CD8-positive, alpha-beta T cell (primary cell): ENCODE measurements at places on chromosomes 11 and 22.

DNA sequence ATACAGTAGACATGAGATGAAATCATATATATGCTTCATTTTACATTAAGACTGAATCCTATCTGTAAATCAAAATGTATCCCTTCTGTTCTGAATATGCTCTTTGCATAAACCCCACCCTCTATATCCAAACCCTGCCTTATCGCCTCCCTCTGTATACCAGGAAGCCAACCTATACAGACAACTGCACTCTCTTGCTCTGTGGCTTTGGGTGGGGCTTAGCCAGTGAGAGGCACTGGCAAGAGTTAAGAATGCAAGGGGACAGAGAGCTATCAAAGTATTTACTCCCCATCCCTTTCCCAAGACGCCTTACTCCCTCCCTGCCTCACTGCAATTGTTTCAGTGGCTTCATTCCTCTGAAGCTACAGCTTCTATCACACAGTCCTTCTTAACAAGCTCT, 309.8 kb downstream of the TTC28 start:
- DNase-seq = no peak

GRCh38 chr11:45079943-45080719, 66.3 kb upstream of the PRDM11 start:
- peak; percentile 52 for DNase-seq

- DNase-seq = no peak
These were observed 79.5 kb upstream of the SPON1 start for GRCh38 chr11:13883042-13883441.

DNA sequence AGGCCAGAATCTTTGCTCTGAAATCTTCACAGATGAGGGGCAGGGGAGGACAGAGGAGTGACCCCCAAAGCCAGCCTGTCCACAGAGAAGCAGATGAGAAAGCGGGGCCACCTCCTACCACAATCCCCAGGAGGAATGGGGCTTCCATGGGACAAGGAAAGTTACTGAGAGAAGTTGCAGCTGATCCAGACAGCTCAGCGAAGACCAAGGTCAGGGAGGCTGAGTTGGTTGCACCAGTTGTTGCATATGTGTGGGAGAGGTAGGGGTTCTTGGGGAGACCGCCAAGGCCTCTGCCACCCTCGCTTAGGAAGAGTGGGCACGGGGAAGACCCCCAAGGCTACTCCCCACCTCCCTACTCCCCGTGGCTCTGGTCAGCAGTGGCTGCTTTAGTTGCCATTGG, 81.6 kb upstream of the EIF3D start:
- DNase-seq = no peak

DNA sequence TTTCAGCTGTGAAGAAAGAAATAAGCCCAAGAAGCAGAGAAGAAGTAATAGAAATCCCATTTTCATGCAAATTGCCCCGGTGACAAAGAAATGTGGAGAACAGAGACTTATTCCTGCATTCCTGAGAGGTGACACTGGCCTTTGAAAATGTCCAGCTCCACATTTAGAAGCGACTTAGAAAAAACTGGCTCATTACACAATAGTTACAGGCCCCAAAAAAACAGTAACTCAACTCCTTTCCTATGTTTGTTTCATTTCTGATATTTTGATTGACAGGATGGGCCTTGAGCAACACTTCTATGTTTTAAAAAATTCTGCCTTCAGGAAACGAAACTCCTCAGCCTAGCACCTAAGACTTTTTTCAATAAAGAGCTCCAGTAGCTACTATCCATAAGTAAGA, 726.9 kb upstream of the TENM4 start:
- no peak for DNase-seq

- no peak for DNase-seq
These were observed 539.3 kb downstream of the OPCML start for GRCh38 chr11:132992838-132993631.

- no peak for DNase-seq
These were observed 532.3 kb downstream of the SOX6 start for GRCh38 chr11:15824060-15824459.

DNA sequence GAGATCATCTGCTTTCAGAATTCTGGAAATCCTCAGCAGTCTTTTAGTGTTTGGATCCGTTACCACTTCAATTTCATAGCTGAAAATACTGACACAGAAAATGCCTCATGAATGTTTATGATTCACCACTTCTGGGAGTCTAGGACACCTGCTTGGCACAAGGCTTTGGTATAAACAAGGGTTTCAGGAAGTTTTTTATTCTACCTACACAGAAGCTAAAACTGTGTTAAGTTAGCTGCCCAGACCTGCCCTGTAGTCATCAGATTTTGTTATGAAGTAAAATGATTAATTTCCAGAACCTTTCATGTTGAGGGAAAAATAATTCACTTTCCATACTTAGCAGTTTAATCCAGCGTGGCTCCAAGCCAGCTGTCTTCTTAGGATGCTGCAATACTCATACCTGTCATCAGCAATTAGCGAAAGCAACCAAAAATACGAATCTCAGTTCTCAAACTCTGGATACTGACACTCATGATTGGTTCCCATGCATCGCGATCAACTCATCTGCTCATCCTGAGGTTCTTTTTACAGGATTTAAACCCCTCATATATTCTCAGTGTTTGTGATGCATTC, 458.5 kb upstream of the CCDC90B start:
- no peak for DNase-seq

- DNase-seq = no peak
These were observed 253.7 kb upstream of the CHORDC1 start for GRCh38 chr11:90476442-90477007.

DNA sequence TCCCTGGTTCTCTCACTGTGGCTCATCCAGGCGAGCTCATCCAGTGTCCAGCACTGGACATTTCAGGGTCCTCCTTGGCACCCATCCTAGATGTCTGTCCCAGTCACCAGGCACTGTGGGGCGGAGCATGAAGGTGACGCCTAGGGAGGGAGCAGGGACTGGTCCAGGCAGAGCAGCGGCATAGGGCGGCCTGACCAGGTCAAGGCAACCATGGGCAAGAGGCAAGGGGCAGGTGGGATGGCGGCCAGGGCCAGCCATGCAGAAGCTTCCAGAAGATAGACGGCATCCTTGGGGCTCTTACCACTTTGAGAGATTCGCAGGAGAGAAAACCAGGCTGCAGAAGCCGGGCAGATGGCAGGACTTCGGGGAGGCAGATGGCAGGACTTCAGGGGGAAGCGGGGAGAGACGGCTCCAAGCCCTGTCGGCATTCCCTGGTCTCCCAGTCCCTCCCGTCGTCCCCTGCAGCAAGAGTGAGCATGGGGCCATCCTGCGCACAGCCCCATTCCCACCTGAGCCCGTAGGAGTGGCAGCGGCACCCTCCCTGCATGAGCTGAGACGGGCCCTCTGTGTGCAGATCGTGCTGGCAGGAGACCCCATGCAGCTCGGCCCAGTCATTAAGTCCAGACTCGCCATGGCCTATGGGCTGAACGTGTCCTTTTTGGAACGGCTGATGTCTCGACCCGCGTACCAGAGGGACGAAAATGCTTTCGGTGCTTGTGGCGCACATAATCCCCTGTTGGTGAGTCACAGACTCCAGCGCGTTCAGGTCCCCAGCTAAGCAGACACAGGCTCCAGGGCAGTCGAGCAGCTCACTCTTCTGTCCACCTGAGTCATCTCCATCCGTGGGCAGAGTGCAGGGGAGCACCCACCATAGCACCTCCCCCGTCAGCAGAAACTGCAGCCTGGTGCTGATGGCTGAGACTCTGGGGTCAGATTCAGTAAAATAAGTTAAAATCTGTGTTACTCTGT, 20.1 kb upstream of the PANX2 start:
- no peak for DNase-seq

DNA sequence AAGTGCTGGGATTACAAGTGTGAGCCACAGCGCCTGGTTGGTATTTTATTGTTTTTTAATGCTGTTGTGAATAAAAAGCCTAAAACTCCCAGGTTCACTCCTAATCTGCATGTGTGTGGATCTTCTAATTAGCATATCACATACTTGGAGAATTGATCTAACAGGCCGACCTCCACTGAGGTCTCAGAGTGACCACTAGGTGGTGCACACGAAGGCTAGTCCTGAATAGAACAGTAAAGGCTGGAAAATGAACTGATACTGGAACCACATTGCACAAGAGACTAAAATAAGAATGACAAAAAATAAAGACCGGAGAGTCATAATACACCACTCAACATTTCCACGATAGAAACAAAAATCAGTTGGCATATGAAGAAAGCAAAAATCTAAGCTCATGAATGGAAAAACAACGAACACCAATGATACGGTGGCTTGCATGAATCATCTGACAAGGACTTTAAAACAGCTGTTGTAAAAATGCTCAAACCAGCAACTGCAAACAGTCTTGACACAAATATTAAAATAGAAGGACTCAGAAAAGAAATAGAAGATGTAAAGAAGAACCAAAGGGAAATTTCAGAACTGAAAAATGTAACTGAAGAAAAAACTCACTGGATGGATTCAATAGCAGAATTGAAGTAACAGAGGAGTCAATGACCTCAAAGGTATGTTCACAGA, 19.2 kb downstream of the PIM3 start:
- DNase-seq = no peak

DNA sequence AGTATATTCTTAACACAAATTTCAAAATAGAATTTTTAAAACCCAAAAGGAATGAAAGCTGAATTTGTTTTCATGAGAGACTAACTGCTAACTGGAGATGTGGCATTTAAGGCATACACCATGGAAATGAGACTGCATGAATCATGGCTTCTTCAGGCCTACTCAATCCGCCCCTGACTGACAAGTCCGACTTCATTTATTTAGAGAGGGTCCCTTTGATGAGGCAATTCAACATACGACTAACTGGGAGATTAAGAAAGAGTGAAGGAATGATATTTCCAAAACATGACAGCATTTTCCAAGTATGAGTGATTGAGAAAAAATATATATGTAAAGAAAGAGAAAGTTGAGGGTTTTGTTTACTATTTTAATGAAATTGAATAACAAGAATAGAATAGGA, 720.1 kb downstream of the DLG2 start:
- no peak for DNase-seq

DNA sequence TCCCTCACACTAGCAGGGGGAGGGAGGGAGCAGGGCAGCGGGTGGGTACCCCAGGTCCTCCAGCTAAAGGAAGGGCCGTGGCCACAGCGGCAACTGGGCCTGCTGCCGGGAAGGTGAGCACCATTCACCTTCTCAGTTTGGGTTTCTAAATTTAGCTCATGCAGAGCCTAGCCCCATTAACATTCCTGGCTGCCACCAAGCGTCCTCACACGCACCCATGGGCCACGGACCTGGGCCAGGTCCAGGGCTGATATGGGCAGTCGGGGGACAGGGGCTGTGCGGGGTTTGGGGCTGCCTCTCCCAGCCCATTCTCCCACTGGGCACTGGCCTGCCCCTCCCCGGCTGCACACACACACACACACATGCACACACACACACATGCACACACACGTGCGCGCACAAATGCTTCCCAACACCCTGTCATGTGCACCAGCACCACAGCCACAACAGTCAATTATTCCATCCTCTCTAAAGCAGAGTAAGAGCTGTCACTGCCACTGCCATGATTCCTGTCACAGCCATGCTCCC, 28.7 kb downstream of the SYT7 start:
- DNase-seq = no peak

DNA sequence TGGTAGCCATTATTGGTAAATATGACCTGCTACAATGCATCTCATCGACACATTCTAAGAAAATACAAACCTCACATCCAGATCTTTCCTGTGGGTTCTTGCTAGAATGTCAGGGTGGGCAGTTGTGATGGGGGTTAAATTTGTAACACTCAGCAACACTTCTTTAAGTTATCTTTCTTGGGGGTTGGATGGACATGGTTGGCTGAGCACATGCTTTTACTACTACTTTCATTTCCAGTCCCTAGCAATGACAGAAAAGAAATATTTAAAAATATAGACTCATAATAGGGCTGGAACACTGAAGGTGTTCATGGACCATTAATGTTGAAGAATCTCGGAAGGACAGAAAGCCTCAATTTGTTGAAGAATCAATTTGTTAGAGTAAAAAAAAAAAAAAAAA, 57.6 kb downstream of the APOL3 start:
- DNase-seq = no peak

DNA sequence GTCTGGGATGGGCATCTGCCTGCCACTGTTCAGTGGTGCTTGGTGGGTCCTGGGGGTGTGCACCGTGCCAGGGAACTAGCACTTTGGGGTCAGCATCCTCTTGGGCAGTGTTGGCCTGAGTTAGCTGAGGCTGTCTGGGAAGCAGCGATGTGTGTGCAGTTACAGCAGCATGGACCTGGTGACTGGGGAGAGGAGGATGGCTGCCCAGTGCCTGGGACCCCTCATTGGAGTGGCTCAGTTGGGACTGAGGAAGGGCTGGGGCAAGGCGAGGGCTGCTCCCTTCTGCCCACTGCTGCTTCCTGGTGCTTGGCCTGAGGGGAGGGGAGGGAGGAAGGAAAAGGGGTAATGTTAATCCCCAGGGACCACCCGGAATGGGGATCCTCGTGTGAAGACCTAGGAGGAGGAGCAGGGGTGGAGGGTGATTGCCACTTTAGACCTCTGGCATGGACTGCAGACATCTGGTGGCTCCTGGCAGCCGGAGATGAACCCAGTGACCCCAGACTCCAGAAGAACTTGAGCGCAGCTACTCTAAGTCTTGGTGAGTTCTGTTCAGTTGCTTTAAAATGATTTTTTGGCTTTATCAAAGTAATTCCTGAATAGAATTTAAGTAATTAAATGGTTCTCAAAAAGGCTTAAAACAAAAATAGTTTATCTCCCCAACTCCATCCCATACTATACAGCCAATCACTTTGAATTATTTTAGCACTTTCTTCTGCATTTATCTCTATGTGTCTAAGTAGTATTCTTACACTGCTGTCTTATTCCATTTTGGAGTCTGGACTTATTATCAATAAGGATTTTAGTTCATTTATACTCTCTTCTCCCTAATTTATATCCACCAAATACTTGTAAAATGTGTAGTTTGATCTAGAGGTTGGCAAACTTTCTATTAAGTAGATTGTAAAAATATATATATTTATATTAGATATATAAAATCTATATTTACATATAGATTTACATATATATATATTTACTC, 15.4 kb upstream of the TMEM191C start:
- DNase-seq = no peak

DNA sequence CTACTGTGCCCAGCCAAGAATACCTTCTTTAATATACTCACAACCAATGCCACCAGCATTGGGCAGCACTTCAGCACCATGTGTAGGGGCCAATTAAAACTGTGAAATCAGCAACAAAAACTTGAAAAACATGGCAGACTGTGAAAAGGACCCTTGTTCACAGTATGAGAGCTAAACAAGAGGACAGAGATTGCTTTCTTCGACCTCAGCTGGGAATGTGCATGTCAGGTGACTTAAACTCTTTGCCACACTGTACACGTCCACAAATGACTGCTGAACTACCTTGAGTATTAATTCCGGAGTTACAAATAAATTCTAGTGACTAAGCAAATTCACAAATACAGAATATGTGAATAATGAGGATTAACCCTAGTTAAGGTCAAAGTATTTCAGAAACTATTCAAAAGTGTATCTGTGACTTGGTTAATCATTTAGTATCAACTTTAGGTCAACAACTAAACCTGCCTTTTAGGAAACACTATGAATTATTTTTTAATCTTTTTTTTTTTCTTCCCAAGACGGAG, 33.0 kb downstream of the DDX6 start:
- DNase-seq = no peak

- no peak for DNase-seq
These were observed 67.5 kb downstream of the NFAM1 start for GRCh38 chr22:42364604-42365110.

- DNase-seq = no peak
These were observed 60.9 kb downstream of the ST14 start for GRCh38 chr11:130220311-130221035.
